ENCODE measurements at places on chromosomes 5 and 9. TPM values are rescaled to one million over a fixed set of nuclear protein-coding genes. Genes with fewer than 3 reads are reported as not detected.

Gene PPIP5K2
- 3.5 TPM for total RNA-seq

DNA sequence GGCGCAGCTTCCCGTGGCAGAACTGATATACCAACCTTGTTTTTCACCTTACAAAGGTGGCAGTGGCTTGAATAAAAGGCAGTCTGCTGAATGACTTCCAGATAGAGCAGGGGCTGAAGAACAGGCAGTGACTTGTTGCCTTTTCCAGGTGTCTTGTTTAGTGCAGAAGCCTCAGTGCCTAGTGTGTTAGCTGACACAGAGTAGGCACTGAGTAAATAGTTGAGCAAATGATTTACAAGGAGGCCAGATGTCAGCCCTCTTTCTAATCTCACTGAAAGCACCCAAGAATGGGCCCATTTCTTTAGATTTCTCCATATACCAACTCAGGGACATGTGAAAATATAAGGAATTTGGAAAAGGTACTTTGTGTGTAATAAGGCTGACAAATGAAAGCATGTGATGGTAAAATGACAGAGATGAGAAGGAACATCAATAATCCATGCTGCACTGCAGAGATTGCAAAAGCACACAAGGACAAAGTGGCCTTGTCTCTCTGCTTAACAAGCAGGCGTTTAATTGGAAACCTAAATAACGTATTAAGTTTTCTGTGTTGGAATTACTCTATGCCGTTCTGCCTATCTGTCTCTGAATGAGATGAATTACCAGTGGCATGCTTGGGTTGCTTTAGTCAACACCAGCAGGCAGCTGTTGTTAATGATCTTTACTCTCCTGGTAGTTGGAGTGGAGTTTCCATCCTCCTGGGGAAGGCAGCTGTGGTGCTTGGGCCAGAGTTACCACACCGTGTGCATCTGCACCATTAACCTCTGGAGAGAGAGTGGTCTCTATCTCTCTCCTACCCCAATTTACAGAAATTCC lies 360.1 kb upstream of the C9orf72 start:
- no peak for DNase-seq
- no peaks in the 10 kb centered on the region for H3K4me1 ChIP-seq
- H3K36me3 ChIP-seq = no peaks in the 10 kb centered on the region
- H3K4me3 ChIP-seq = no peak overlapping the region
- H3K27me3 ChIP-seq = no peaks in the 10 kb centered on the region

DNA sequence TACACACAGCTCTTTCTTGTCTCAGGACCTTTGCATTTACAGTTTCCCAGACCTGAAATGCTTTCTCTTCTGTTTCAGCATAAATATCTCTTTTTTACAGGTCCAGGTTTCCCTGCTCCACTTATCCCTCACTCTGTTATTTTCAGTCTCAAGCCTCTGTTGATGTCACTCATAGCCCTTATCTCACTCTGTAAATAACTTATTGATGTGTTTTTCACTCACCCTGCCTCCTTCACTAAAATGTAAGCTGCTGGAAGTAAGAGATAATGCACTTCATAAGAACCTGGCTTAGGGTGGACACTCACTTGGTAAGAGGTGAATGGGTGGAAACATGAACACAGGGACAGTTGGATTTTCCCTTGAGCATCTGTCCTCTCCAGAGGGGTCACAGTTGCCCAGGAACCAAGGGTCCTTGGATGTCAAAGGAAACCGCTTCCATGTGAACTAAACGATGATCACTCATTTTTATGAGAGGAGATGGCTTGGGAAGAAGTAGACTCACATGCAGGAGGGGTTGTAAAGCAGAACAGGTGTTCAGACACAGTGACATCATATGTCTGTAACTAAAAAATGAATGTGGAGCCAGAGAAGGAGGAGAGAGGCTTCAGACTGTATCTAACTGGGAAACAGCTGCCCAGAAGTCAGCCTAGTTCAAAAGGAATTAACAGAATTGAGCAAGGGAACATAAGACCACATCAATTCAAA lies 5.5 kb upstream of the HTR4 start:
- H3K4me3 ChIP-seq = no peak overlapping the region
- H3K27ac ChIP-seq = no peak overlapping the region
- no peaks in the 10 kb centered on the region for H3K36me3 ChIP-seq
- H3K4me1 ChIP-seq = no peaks in the 10 kb centered on the region
- peaks cover 6% of the 10 kb centered on the region for H3K27me3 ChIP-seq
- no peak for DNase-seq

DNA sequence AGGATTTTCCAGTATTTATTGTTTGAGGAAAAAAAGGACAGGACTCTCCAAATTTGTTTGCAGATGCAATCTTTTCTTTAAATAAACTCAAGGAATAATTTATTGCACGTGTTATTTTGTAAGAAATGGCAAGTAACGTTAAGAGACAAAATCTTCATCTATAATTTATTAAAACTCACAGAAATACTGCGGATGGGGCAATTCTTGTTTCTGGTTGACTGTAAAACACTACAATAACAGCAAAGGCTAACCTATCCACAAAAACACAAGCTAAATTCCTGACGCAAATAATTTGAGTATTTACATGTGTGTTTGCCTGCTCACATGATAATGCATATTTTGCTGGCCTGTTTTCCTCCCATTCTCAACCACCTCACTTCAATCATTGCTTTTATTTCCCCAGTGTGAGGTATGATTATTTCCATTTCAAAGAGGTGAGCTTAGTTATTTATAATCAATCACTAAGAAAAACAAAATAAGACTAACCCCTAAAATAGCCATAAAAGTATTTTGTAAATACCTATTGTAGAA lies 619.4 kb downstream of the PDE4D start:
- no peak for DNase-seq
- H3K27ac ChIP-seq = peak overlapping the region; percentile 54
- H3K4me1 ChIP-seq = peaks cover 60% of the 10 kb centered on the region
- no peaks in the 10 kb centered on the region for H3K27me3 ChIP-seq
- peak overlapping the region; percentile 8 for H3K4me3 ChIP-seq

DNA sequence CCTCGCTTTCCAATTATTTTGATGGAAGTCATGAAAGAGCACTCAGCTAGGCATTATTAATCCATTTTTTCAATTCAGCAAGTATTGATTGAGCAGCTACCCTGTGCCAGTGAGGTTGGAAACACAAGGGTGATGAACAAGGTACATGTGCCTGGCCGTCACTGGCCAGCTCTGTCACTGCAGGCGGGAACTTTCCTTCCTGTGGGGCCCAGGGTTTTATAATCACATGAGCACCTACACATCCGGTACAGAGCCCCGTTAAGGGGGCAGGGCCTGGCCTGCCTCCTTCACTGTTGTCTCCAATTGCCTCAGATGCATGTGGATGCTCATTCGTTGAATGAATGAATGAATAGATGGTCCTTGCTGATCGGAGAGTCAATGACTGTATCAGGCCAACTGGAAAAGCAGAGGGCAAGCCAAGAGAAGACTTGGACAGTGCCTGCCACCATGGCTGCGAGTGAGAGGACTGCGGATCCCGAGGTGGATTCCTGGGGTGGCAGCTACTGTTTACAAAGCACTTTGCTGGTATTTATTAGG lies 55.9 kb upstream of the KCNMB1 start:
- no peaks in the 10 kb centered on the region for H3K27me3 ChIP-seq
- DNase-seq = no peak
- no peak overlapping the region for H3K27ac ChIP-seq
- H3K4me3 ChIP-seq = no peak overlapping the region
- H3K36me3 ChIP-seq = no peaks in the 10 kb centered on the region

GRCh38 chr9:215631-216155 lies 1.0 kb downstream of the DOCK8 start:
- H3K36me3 ChIP-seq = no peaks in the 10 kb centered on the region
- no peak for DNase-seq
- H3K27ac ChIP-seq = no peak overlapping the region
- H3K4me1 ChIP-seq = no peaks in the 10 kb centered on the region
- H3K27me3 ChIP-seq = no peaks in the 10 kb centered on the region
- H3K4me3 ChIP-seq = peak overlapping the region; percentile 58

- no peaks in the 10 kb centered on the region for H3K36me3 ChIP-seq
- no peaks in the 10 kb centered on the region for H3K27me3 ChIP-seq
- DNase-seq = no peak
- no peak overlapping the region for H3K27ac ChIP-seq
- H3K4me3 ChIP-seq = no peak overlapping the region
- no peaks in the 10 kb centered on the region for H3K4me1 ChIP-seq
These were observed 908.6 kb upstream of the EDIL3 start for GRCh38 chr5:85293145-85293785.

- no peaks in the 10 kb centered on the region for H3K4me1 ChIP-seq
- no peak overlapping the region for H3K4me3 ChIP-seq
- H3K27ac ChIP-seq = no peak overlapping the region
These were observed 85.0 kb downstream of the HMHB1 start for GRCh38 chr5:143896966-143897365.

Gene CMYA5
- 3,867 TPM for total RNA-seq

- no peak for DNase-seq
- H3K4me1 ChIP-seq = no peaks in the 10 kb centered on the region
- no peaks in the 10 kb centered on the region for H3K36me3 ChIP-seq
- H3K27ac ChIP-seq = no peak overlapping the region
- no peak overlapping the region for H3K4me3 ChIP-seq
- H3K27me3 ChIP-seq = no peaks in the 10 kb centered on the region
These were observed 176.7 kb downstream of the NTRK2 start for GRCh38 chr9:84845956-84846900.

DNA sequence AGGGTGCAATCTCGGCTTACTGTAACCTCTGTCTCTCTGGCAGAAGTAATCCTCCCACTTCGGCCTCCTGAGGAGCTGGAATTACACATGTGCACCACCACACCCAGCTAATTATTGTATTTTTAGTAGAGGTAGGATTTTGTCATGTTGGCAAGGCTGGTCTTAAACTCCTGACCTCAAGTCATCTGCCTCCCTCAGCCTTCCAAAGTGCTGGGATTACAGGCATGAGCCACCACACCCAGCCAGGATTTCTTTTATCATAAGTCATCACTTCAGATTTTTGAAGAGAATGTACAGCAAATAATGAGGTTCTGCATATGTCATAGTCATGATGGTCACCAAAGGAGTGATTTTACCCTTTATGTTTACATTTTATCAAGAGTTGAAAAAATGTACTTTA lies 108.1 kb downstream of the GCNT1 start:
- H3K27ac ChIP-seq = no peak overlapping the region
- no peak overlapping the region for H3K4me3 ChIP-seq
- no peak for DNase-seq
- no peaks in the 10 kb centered on the region for H3K27me3 ChIP-seq

- no peak overlapping the region for H3K4me3 ChIP-seq
- H3K27me3 ChIP-seq = no peaks in the 10 kb centered on the region
- H3K36me3 ChIP-seq = no peaks in the 10 kb centered on the region
These were observed 21.1 kb downstream of the CORO2A start for GRCh38 chr9:98171176-98171925.

GRCh38 chr9:77010527-77010926 lies 8.9 kb upstream of the FOXB2 start:
- peaks cover 17% of the 10 kb centered on the region for H3K4me1 ChIP-seq
- H3K4me3 ChIP-seq = no peak overlapping the region
- DNase-seq = no peak

- no peaks in the 10 kb centered on the region for H3K36me3 ChIP-seq
- H3K4me1 ChIP-seq = no peaks in the 10 kb centered on the region
- H3K27ac ChIP-seq = no peak overlapping the region
- H3K4me3 ChIP-seq = no peak overlapping the region
- H3K27me3 ChIP-seq = no peaks in the 10 kb centered on the region
These were observed 33.2 kb upstream of the SNX2 start for GRCh38 chr5:122741681-122742080.

Gene PPP6C
- total RNA-seq = 78.9 TPM

DNA sequence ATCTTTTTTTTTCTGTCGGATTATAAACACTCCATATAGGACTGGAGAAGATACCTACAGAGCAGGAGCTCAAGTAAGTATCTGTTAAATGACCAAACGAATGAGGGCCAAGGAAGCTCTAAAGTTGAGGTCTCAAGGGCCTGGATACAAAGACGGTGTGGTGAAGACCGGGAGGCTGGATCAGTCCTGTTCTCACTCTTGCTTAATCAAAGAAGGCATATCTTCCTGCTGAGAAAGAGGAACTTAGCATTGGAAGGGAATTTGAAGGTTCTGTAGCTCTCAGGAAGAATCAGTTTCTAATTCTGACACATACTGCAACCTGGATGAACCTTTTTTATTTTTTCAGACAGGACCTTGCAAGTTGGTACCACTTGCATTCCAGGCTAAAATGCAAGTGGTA lies 28.3 kb upstream of the PAX5 start:
- H3K27ac ChIP-seq = no peak overlapping the region
- DNase-seq = no peak
- no peaks in the 10 kb centered on the region for H3K4me1 ChIP-seq
- no peak overlapping the region for H3K4me3 ChIP-seq

Gene LRRC70
- total RNA-seq = 1.4 TPM

DNA sequence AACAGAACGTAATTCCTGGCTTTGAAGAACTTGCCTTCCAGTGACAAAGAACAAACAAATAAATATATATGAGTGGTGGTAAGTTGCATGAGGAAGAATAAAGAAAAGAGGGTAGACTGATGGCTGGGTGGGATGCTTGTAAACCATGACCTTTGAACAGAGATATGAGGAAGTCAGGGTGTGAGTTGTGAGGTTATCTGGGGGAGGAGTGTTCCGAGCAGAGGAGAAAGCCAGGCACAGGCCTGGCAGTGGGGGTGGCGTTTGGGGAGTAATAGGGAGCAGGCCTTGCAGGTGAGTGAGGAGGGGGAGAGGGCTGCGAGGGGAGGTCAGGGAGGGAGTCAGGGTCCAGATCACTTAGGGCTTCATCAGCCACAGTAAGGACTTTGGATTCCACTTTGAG lies 213.4 kb downstream of the PTTG1 start:
- H3K27ac ChIP-seq = no peak overlapping the region
- no peaks in the 10 kb centered on the region for H3K27me3 ChIP-seq
- no peak for DNase-seq
- H3K4me3 ChIP-seq = no peak overlapping the region

- H3K4me3 ChIP-seq = no peak overlapping the region
- H3K27me3 ChIP-seq = no peaks in the 10 kb centered on the region
- H3K27ac ChIP-seq = no peak overlapping the region
- DNase-seq = no peak
- H3K4me1 ChIP-seq = no peaks in the 10 kb centered on the region
These were observed 44.1 kb downstream of the DCP2 start for GRCh38 chr5:113020461-113021273.

- H3K27ac ChIP-seq = peak overlapping the region; percentile 87
- H3K4me3 ChIP-seq = peak overlapping the region; percentile 85
- no peaks in the 10 kb centered on the region for H3K36me3 ChIP-seq
These were observed 1.4 kb downstream of the ZSWIM6 start for GRCh38 chr5:61333321-61333953.

- H3K4me1 ChIP-seq = peaks cover 3% of the 10 kb centered on the region
- no peak overlapping the region for H3K4me3 ChIP-seq
- no peak overlapping the region for H3K27ac ChIP-seq
- H3K27me3 ChIP-seq = no peaks in the 10 kb centered on the region
- no peaks in the 10 kb centered on the region for H3K36me3 ChIP-seq
- DNase-seq = no peak
These were observed 283.8 kb downstream of the NTRK2 start for GRCh38 chr9:84953252-84953773.

Gene CRB2
- not detected for total RNA-seq

Measured in gastrocnemius medialis (tissue), 4 donors.